Suppressor macrophage treated with lipopolysaccharide for 4 hours (primary cell): ENCODE measurements at places on chromosomes 12 and 14.

DNA sequence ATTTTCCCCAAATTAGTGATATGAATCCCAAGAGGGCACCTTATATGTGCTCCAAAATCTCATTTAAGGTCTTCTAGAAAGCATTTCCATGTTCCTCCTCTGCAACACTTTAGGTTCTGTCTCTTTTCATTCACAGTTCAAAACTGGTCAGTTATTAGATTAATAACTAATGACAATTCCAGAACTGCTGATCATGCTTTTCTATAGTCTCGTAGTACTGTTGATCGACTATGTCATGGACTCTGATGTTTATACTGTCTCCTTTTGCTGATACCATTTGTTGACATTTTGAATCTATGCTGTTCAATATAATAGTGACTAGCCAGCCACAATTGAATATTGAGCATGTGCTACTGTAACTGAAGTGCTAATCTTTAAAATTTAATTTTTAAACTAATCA is 728.3 kb downstream of the LRFN5 start:
- DNase-seq, result no peak

DNA sequence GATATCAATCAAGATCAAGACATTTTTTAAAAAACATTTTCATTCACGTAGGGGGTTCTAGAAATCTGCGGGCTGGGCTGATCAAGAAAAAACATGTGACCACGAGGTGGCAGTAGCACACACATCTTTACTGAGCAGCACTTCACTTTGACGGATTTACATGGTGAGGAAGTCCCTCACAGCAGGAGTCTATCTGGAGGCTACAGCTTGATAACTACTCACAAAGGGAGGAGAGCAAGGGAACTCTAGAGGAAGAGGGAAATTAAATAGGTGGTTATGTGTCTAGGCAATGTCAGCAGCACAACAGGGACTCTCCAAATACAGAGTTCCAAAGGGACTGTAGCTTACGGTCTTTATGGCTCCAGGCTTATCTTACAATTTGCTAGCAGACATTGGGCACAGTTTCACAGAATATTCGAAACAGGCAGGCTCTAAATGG is 248.1 kb downstream of the DPY19L2 start:
- peak; percentile 37 for DNase-seq

DNA sequence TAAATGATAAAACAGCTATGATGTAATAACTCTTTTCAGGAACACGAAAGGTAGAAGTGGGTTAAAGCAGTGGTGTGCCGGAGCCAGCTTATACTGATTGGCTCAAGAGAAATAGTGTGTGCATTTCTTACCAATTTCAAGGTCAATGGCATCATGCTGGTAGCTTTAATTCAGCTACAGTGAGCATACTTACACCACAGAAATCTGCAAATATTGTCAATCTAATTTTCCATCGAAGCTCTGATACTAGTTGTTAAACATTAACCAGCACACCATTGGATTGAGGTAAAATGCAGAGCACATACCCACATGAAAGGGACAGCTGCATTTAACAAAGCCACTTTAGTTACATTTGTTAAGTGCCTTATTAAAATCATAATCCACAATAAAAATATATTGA is 225.7 kb downstream of the KCNC2 start:
- no peak for DNase-seq

DNA sequence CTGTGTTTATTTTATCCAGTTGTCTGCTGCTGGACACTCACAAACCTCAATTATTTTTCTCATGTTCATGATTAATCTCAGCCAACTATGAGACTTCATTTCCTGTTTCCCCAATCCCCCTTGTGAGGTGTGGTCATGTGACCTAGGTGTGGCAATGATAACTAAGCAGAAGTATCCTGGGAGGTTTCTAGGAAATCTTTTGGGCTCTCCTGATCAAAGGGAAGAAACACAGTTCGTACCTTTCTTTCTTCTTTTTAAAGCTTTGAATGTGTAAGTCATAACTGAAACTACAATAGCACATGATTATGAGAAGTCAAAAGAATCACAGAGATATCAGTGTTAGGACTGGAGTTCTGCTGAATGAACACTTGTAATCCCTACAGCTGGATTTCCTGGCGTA is 34.4 kb upstream of the MANSC4 start:
- no peak for DNase-seq

- peak; percentile 55 for DNase-seq
Observed at GRCh38 chr12:121801595-121802484, 2.0 kb upstream of the SETD1B start.

DNA sequence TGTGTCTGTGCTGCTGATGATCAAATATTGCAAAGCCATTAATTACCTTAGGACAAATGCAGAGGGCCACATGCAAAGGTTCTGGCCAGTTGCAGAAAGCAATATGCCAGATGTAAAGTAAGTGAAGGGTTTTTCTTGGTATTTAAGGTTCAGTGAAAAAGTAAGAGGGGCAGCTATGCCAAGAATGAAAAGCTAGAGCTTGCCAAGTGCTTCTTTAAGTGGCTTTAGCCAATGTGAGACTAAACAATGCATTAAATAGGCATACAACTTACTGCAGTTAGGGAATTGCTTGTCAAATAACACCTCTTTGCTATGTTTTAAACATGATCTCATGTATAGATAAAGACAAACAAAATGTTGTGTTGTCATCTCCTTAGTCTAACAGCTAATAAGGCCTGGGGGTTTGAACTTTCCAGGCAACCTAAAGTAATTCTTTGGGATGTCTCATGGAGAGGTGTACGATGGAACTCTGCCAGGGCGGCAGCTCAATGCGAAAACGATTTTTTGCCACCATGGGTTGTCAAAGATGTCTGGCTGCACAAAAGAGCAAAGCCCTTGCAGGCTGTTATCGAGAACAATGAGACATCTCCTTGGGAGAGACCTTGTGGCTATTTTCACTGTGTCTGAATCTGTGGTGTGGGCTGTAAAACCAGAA is 12.0 kb downstream of the IGF1 start:
- no peak for DNase-seq

GRCh38 chr14:102320671-102321455 is 1.3 kb downstream of the ZNF839 start:
- no peak for DNase-seq

DNA sequence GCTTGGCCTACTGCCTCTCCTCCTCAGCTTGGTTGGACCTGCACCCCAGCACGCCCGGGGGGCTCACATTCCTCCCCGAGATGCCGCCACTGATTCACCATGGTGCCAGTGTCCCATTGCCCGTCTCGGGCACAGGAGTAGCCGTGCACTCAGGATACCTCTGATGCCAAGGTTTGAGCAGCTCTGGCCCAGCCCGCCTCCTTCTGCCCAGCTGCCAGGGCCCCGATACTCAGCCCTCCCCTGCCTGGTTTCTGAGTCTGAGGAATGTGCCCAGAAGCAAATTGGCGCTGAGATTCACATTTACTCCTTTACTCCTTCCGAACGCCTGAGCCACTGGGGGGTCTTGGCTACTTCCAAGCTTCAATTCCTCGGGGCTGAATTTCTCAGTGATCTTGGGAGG is 63.5 kb downstream of the NINJ2 start:
- DNase-seq, result no peak
